ENCODE measurements at places on chromosomes 11 and 22.

GRCh38 chr11:69841859-69842698 lies 22.9 kb upstream of the FGF3 start:
- DNase-seq, result peak; percentile 14

DNA sequence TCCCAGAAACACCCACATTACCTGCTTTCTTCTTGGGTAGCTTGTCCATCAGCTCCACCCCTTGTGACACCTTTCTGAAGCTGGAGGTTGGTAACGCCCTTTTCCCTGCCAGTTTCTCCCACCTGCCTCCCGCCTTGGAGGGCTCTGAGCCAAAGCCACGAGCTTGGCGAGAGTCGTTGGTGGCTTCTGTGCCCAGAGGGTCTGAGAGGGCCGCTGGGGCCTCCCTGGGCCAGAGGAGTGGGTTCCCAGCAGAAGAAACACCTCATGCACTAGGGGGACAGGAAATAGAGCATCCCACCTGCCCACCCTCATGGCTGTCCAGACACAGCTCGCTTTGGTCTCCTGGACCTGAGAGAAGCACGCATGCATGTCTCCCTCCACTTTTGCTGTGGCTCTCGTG lies 37.9 kb downstream of the B3GAT1 start:
- no peak for DNase-seq

GRCh38 chr11:45982656-45983470 lies 60.4 kb downstream of the LARGE2 start:
- peak; percentile 67 for DNase-seq

GRCh38 chr11:10476342-10476741 lies 21.3 kb downstream of the AMPD3 start:
- no peak for DNase-seq

- no peak for DNase-seq
These were observed at the start of gene TMPRSS4 for GRCh38 chr11:118076754-118077281. Gene TMPRSS4 (plus strand): TSS chr11:118077078. CDS start chr11:118077303, 225 bp downstream.

DNA sequence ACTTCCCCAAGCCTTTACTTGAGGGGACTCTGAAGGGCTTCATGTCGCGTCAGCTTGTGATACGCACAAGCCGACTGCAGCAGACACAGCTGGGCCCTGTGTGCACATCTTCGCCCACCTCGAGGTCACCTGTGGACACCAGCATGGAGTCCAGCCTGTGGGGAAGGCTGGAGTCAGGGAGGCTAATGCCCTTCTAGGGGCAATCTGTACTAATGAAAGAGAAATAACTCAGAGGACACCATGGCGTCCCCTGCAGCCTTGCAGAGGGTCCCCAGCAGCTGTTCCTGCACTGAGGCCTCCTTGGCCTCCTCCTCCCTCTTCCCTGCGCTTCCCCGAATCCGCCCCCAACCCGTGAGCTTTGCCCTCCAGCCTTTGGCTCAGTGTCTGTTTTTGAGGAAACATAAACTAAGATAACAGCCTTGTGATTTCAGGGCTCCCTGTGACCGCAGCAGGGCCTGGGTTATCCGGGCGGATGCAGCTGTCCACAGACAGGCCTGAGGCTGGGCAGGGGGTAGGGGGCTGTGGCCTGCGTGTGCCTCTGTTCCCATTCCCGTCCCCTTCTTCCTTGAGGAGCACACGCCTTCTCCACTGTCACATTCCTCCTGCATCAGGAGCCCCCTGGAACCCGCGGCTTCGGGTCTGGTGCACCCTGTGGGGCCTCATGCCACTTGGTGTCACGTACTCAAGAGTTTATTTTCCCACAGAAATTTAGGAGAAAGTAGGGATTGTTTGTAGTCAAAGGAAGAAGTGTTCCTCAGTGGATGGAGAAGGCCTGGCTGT lies 25.0 kb downstream of the KRTAP5-5 start:
- DNase-seq, result no peak

GRCh38 chr22:41175546-41175945 lies 29.6 kb upstream of the L3MBTL2 start:
- DNase-seq, result no peak

GRCh38 chr22:47552541-47553205 lies 790.2 kb downstream of the TBC1D22A start:
- no peak for DNase-seq

GRCh38 chr11:107821199-107821927 lies 37.2 kb downstream of the SLC35F2 start:
- no peak for DNase-seq

- no peak for DNase-seq
These were observed 44.0 kb downstream of the PIK3C2A start for GRCh38 chr11:17163736-17164135.

DNA sequence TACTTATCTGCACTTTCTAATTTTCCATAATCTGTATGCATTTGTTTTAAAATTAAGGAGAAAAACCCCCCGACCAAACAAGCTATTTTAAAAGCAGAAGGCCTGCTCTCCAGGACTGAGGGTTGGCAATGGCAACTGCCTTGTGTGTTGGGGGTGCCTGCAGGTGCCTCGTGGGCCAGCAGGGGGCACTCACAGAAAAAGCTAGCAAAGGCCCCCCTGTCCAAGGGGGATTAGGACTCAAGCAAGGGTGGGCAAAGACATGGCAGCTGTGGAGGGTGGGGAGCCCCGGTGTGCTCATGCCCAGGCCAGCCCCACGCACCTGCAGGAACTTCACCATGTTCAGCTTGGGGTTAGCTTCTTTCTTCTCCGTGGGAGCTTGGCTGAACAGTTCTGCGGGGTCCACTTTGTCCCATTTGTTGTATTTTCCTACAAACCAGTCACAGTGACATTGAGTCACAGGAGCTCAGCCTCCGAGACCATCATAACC lies 10.3 kb downstream of the TOP3B start:
- peak; percentile 62 for DNase-seq

GRCh38 chr11:21072558-21072957 lies 403.2 kb downstream of the NELL1 start:
- no peak for DNase-seq

GRCh38 chr11:61910187-61911127 lies 6.9 kb downstream of the RAB3IL1 start:
- no peak for DNase-seq

GRCh38 chr22:33666279-33666960 lies 253.9 kb downstream of the LARGE1 start:
- DNase-seq, result no peak

GRCh38 chr11:100442017-100442416 lies 245.1 kb upstream of the ARHGAP42 start:
- DNase-seq, result no peak

DNA sequence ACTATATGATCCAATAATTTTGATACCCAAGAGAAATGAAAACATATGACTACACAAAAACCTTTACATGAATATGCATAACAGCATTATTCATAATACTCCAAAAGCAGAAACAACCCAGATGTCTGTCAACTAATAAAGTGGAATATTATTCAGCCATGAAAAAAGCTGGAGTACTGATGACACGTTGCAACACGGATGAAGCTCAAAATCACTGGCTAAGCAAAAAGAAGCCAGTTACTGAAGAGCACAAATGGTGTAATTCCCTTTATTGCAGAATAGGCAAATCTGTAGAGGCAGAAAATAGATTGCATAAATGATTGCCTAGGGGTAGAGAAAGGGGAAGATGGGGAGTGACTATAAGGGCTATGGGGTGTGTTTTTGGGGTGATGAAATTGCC lies 117.6 kb upstream of the FGF3 start:
- DNase-seq, result no peak

GRCh38 chr22:46052801-46053562 lies 76.0 kb upstream of the WNT7B start:
- peak; percentile 31 for DNase-seq

DNA sequence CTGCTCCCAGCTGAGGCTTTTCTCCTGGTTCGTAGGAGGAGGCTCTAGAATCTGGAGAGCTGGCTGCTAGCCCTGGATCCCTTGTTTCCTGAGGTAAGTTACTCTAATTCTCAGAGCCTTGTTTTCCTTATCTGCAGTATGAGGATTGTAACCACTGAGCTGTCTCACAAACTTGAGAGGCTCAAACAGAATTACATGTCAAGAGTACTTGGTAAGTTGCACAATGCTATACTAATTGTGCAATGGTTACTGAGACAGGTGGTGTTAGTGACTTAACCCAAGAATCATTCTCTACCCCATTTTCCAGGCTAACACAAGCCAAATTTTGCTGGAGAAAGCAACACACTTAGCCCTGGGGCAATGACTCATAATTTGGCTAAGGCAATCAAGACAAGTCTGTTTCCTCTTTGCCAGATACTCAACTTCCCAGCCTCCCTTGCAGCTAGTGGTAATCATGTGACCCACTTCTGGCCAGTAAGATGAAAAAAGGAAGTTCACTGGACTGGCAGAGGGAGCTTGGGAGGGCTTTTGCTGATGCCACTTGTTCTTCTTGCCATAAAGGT lies 348.0 kb downstream of the TENM4 start:
- DNase-seq, result no peak

- no peak for DNase-seq
These were observed 382.6 kb downstream of the OPCML start for GRCh38 chr11:133149698-133150097.

- no peak for DNase-seq
These were observed 250.6 kb upstream of the RAG2 start for GRCh38 chr11:36848660-36849059.

- DNase-seq, result peak; percentile 30
These were observed 5.0 kb upstream of the SH3BP1 start for GRCh38 chr22:37634417-37634924.

- no peak for DNase-seq
These were observed 819.9 kb downstream of the FAM181B start for GRCh38 chr11:81913793-81914192.

- DNase-seq, result no peak
These were observed 30.4 kb downstream of the BID start for GRCh38 chr22:17743661-17744411.

- no peak for DNase-seq
These were observed 1.2 kb downstream of the NDUFC2 start for GRCh38 chr11:78078218-78079167.

DNA sequence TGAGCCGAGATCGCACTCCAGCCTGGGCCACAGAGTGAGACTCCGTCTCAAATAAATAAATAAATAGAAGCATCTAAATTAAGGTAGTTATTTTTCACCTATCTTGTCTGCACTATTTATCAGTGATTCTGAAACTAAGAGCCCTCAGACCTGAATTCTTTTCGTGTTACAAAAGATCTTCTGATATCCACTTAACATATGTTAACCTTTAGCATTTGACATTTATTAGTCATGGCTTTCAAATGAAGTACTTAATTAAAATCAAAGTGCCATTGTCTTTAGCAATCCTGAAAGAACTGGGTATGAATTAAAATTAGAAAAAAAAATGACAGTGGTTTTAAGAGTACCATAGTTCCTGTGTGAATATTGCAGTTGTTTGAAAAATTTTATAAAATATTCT lies 99.1 kb upstream of the TIMP3 start:
- no peak for DNase-seq

- no peak for DNase-seq
These were observed 112.1 kb upstream of the SPON1 start for GRCh38 chr11:13850231-13851005.

- no peak for DNase-seq
These were observed 831.5 kb downstream of the TBC1D22A start for GRCh38 chr22:47593911-47594311.

GRCh38 chr22:39356464-39356863 lies 6.7 kb downstream of the SYNGR1 start:
- no peak for DNase-seq

All from activated naive CD4-positive, alpha-beta T cell treated with Interleukin-2 at 50 U/mL for 16 hours (primary cell).